ENCODE measurements at places on chromosomes 6 and 20.

- no peak for DNase-seq
These were observed 1.4 kb downstream of the NCR2 start for GRCh38 chr6:41336824-41337223.

DNA sequence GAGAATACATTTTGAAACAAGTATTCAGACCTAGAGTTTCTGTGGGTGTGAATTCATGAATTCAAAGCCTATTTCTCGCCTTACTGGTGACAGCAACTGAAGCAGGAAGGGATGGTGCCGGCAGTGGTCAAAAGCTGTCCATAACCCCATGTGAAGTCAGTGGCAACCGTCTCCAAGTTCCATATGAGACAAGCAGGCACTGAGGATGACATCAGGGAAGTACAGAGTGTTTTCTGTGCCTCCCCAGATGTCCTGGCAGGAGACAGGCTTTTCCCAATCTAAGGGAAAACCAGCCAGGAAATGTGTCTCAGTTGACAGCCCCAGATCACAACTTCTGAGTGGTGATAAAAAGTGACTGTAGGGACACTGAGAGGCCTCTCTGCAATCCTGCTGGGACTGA, 66.6 kb downstream of the HIVEP2 start:
- DNase-seq = no peak

DNA sequence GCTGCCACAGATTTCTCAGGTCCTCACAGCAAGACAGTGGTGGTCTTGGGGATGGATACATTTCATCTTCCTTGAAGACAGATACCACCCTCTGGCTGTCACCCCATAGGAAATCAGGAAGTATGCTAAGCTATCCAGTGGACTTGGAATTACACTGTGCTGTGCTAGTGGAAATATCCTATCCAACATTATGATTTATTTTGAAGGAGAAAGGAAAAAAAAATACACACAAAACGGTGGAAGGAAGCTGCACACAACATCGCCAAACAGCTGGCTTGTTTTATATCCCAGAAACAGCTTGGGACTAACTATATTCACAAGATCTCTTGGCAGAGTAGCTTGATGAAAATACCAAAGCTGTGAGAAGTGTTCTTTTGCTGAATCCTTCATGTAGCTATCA, 257.6 kb downstream of the LAMA2 start:
- DNase-seq = no peak

- DNase-seq = no peak
These were observed 602.6 kb upstream of the HS3ST5 start for GRCh38 chr6:114945392-114945791.

DNA sequence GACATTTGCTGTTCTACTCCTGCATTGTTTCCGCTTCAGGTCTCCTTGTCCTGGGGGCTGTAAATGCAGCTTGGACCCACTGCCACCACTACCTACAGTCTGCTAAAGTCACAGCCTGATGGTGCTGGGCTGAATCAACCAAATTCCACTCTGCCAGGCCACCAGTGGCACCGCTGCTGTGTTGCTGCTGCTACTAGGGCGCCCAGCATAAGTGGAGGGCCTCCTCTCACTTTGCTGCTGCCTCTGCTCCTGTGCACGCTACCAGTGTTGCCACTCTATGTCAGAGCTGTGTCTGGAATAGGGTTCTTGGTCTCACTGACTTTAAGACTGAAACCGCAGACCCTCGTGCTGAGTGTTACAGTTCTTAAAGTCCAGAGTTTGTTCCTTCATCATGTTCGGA, 1.4 kb upstream of the SSR1 start:
- DNase-seq = no peak

DNA sequence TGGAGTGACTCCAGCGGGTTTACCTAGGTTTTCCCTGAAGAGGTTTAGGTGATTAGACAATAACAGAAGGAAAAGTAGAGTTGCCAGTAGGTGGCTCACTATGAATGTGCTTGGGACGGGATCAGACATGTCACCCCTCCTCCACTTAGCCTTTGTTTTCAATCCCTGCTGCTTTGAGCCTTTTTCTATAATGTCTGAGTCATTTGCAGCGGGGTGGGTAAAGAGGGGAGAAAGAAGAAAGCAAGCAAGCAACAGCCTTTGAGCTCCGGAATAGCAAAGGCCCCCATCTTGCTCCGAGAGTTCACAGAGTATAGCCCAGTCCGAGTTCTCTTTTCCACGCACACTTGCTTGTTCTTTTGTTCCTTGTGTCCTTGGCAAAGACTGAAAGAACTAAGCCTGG, 129.1 kb downstream of the PACRG start:
- no peak for DNase-seq

DNA sequence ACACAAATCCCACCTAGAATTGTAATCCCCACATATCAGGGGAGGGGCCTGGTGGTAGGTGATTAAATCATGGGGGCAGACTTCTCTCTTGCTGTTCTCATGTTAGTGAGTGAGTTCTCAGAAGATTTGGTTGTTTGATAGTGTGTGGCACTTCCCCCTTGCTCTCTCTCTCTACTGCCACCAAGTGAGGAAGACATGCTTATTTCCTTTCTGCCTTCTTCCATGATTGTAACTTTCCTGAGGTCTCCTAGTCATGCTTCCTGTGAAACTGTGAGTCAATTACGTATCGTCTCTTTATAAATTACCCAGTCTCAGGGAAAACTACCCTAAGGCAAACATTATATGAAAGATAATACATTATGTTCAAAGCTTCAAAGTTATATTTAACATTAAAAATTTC, 1297.5 kb upstream of the CITED2 start:
- DNase-seq = no peak

- no peak for DNase-seq
These were observed 11.6 kb upstream of the ELOVL5 start for GRCh38 chr6:53360093-53360912.

GRCh38 chr6:157569543-157569942, 188.6 kb downstream of the ZDHHC14 start:
- DNase-seq = no peak

DNA sequence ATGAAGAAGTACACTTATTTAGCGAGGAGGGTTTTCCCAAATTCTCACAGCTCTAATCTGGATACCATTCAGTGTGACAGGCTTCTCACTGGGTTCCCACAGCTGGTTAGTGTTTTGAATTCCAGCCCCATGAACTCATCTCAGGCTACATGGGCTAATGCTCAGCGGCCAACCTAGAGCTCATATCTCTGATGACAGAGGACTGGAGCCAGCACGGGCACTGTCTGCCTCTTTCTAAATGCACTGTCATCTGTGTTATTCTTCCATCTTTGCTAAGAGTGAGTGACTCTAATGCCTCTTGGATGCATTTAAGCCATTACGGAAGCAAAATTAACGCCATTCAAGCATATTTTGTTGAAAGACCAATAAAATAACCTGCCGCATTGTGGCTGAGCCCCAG, 308.9 kb upstream of the JAG1 start:
- no peak for DNase-seq

- DNase-seq = no peak
These were observed 45.4 kb upstream of the MOCS1 start for GRCh38 chr6:39979461-39980328.

DNA sequence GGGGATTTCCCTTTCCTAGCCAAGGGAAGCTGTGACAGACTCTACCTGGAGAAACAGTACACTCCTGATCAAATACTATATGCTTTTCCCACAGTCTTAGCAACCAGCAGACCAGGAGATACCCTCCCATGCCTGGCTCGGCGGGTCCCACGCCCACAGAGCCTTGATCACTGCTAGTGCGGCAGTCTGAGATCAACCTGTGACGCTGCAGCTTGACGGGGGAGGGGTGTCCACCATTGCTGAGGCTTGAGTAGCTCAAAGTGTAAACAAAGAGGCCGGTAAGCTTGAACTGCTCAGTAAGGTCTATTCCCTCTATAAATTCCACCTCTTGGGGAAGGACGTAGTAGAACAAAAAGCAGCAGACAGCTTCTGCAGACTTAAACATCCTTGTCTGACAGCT, 63.2 kb downstream of the WASF1 start:
- no peak for DNase-seq

- peak; percentile 40 for DNase-seq
These were observed 22.9 kb downstream of the HLA-DRA start for GRCh38 chr6:32462609-32463008.

GRCh38 chr6:128519931-128520435, 416 bp downstream of the PTPRK start:
- peak; percentile 48 for DNase-seq

DNA sequence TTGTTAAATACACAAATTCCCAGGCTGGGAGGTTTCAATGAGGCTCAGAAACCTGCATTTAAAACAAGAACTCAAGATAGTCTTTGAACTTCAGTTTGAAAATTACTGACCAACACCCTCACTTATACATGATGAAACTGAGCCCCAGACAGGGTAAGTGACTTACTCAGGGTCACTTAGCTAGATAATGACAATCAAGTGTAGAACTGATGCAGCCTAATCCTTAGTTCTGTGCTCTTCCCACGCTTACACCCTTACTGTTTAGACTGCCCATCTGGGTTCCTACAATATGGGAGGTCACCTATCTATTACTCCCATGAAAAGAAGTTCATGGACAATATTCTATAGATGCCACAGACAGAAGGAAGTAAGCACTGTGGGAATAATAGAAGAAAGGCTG, 24.5 kb upstream of the FAM135A start:
- DNase-seq = no peak

DNA sequence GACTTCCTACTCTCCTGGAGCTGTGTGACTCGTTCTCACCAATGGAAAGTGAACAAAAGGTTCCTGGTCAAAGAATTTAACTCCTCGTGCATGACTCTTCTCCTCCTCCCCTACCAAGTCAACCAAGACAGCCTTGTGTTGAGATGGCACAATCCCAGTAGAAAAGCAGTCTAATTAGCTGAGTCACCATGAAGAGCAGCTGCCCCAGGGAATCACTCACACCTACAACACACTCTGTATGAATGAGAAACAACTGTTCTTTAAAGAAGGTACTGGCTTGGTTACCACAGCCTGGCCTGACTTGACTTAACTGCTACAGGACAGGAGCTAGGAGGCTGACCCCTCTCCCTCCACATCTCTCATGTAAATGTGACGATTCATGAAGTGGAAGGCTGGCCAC, 2.9 kb upstream of the HLA-DOB start:
- no peak for DNase-seq

DNA sequence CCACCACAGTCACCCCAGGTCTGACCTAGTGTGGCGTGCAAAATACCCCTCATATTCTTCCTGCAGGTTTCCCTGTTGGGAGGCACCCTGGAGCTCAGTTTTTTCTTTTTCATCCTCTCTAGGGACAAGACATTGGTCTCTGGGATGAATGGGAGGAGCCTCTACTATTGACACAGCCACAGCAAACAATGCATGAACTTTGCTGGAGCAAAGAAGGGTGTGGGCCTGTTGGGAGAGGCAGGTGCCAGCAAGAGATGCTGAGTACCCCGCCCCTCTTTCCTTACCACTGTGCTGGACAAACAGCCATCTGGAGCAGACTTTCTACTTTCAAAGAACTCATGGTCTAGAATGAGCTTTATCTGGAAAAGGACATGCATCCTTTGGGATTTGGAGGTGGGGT, 10.1 kb downstream of the TGM3 start:
- DNase-seq = no peak

DNA sequence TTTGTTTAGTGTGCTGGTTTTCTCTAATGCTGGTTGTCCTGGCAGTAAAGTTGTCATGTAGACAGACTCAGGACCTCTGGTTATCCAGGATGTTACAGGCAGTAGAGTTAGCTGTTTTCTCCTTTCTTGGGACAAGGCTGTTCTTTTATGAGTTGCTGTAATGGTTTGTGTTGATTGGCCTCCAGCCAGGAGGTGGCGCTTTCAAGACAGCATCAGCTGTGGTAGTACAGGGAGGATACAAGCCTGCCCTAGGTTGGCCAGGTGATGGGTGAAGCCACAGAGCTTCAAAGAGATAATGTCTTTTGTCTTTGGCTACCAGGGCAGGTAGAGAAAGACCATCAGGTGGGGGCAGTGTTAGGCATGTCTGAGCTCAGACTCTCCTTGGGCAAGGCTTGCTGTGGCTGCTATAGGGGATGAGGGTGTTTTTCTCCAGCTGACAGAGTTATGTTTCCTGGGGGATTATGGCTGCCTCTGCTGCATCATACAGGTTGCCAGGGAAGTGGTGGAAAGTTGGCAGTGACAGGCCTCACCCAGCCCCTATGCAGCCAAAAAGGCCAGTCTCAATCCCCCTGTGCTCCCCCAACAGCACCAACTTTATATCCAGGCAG, 127.2 kb upstream of the TAB2 start:
- peak; percentile 62 for DNase-seq

GRCh38 chr6:140101818-140102217, 727.4 kb upstream of the CITED2 start:
- no peak for DNase-seq

DNA sequence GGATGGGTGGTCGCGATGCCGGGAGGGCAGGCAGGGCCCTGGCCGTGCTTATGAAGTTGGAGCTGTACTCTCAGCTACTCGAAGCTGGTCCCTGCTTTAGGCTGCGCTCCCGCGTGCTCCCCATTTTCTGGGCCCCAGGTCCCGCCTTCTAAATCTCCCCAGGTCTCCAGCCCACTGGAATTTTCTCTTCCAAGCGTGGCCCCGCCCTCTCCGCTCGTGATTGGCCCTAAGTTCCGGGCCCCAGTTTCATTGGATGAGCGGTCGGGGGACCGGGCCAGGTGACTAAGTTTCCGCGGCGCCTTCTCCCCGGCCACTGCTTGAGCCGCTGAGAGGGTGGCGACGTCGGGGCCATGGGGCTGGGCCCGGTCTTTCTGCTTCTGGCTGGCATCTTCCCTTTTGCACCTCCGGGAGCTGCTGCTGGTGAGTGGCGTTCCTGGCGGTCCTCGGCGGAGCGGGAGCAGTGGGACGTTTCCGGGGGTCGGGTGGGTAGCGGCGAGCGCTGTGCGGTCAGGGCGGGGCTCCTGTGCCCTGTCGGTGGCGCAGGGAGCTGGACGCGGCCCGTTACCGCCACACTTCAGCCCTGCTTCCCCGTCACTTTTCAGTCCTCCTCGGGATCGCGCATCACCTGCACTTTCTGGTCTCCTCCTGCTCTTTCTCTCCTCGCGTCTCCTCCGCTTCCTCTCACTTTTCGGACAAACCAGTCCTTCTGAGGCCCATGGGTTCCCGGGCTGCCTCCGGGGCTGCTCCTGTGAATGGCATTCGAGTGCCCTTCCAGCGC, at the start of gene MICA:
Gene MICA, plus strand, starts transcription at position 313 of the 778 bp plus-strand sequence. Its CDS starts 38 bp downstream, at position 351.
- peak; percentile 74 for DNase-seq

DNA sequence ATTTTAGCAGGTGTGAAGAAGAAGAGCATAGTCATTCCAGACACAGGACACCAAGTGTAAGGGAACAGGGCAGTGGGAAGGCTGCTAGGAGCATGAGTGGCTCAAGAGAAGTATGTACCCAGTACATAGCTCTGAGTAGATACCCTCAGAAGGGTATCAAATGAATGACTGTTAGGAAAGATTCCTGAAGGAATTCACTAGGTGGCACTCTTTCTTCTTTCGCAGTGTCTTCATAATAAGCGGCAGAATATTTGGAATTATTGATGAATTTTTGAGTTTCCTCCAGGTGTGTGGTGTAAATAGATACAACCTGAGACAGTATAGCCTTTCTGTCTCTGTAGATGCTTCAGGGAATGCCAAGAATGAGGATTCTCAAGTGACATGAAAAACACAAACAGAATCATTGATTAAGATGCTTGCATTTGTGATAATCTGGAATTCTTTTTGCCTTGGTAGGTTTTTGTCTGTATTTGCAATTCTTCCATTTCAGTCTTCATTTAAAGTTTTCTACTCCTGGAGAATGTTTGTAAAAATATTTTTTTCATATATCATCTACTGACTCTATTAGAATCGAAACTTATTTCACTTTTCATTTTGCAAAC, 264.3 kb upstream of the RIMS1 start:
- no peak for DNase-seq

GRCh38 chr6:15332446-15332845, 86.6 kb downstream of the JARID2 start:
- DNase-seq = no peak
